NCI-H1694 (cell line): ENCODE measurements at places on chromosomes 7 and 10.

- no peak for DNase-seq
These were observed 194.9 kb downstream of the ETV1 start for GRCh38 chr7:13794581-13794980.

- DNase-seq = no peak
These were observed 95.8 kb upstream of the ABCB5 start for GRCh38 chr7:20519645-20520044.

DNA sequence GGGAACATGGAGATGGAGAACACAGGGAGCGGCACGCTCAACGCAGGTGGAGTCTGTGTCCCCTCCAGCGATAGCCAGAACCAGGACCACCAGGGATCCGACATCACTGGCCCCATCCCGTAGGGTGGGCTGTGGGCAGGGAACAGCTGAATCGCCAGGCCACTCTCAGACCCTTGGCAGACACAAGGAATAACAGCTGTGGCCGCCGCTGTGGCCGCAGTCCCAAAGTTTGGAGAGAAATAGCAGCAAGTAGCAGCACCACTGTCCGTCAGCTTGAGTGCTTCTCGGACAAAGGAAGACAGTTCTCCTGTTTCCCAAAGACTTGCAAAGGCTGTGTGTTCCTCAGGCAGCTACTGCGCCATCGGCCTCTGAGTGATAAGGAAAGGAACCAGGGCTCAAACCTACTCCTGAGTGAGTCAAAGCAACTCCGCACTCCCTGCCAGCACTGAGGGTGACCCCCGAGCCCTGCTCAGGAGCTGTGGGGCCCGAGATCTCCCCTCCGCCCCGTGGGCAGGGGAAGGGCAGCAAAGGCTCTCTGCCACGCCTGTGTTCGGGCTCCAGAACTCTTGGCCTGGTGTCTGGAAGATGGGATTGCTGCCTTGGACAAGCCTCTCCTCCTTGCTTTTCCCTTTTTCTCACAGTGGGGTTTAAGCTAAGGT is 82.3 kb upstream of the FAM20C start:
- no peak for DNase-seq

DNA sequence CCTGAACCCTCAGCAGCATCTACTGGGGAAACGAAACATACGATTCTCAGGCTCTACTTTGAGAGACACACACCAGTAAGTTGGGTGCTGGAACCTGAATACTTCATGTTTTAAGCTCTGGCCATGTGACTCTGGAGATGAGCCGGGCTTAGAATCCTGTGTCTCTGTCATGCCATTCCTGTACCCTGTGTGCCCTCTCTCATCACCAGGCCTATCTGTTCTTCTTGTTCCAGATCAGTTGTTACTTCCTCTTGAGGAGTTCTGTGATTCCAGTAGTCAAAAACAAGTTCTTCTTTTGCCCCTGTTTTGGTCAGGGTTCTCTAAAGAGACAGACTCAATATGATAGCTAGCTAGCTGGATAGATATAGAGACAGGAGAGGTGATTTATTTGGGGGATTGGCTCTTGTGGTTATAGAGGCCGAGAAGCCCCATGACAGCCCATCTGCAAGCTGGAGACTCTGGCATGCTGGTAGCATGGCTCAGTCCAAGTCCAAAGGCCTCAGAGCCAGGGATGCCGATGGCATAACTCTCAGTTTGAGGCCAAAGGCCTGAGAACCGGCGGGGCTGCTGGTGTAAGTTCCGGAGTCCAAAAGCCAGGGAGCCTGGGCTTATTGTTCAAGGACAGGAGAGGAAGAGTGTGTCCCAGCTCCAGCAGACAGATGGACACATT is 54.3 kb downstream of the CHN2 start:
- DNase-seq = no peak

GRCh38 chr10:17474595-17475323 is 20.4 kb upstream of the ST8SIA6 start:
- DNase-seq = no peak

- DNase-seq = no peak
These were observed 151.3 kb upstream of the BMPER start for GRCh38 chr7:33753881-33754525.

GRCh38 chr7:135672560-135673359 is 10.4 kb downstream of the STMP1 start:
- DNase-seq = peak; percentile 36

GRCh38 chr10:96176985-96177384 is 46.9 kb downstream of the ZNF518A start:
- DNase-seq = no peak
